ENCODE measurements at places on chromosomes 4 and X.

DNA sequence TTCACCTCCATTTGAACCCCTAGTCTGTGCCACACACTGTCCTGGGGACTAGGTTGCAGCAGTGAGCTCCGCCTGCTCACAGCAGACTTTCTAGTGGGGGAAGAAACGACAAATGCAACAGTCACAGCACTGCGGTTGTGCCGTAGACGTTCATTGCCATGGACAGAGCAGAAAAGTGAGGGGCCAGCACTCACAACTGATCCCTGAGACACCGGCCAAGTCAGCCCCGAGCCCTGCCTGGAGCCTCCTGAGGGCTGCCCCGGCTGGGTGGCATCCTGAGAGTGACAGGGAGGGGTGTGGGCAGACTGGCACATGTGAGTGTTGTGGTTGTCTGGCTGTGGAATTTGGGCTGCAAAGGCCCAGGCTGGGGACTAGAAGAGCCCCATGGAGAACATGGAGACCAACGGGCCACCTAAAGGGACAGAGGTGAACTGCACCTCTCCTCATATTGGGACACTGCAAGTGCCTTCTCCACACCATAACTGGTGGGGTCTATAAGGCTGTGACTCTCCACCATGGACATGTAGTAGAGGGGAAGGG lies 4.6 kb downstream of the DUSP9 start:
- DNase-seq = no peak

DNA sequence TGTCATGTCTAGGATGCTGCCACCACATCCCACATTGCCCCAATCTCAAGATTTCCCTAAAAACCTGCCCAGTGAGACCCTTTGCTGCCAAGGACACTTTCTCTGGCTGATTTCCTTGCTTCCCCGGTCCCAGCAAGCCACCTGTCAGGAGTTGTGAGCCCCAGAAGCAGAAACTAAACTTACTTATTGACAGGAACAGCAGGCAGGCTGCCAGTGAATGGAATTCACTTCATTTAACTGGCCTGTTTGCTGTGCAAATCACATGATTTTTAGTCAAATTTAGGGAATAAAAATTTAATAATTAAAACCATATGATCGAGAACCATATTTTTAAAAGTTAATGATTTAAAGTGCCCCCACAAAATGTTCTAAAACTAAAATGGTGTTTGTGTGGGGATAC lies 48.5 kb downstream of the MAMLD1 start:
- no peak for DNase-seq

- DNase-seq = no peak
Measured at GRCh38 chrX:86148594-86148993, 343 bp downstream of the DACH2 start.

- DNase-seq = no peak
Measured at GRCh38 chr4:186167605-186168004, 23.8 kb upstream of the CYP4V2 start.

- no peak for DNase-seq
Measured at GRCh38 chr4:7004331-7004730, 38.8 kb upstream of the TADA2B start.

DNA sequence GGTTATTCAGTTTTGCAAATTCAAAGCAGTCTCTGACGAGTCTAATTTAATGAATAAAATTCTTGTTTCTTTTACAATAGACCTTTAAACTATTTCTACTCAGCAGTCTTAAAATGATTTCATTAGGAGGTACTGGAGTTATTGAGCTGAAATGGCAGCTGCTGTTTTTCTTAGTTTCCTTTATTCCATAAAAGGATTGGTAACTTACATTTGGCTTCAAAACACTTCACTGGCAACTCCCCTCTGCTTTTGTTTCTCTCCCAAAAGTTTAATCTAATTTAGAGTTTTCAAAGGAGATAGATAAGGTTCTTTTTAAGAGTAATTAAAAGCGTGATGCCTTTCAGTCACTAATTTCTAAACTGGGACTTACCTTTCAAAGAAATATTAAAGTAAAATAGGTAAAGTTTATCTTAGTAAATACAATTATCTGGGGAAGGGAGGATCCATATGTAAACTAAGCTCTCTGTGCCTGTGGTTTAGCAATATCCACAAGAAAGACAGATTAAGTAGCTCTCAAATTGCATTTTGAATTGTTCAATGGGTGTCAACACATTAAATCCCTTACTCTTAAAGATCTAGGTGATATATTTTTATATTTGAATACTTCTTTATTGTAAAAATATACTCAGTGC lies 17.1 kb upstream of the PCDH10 start:
- DNase-seq = no peak

GRCh38 chr4:85610450-85610849 lies 135.5 kb downstream of the ARHGAP24 start:
- no peak for DNase-seq

DNA sequence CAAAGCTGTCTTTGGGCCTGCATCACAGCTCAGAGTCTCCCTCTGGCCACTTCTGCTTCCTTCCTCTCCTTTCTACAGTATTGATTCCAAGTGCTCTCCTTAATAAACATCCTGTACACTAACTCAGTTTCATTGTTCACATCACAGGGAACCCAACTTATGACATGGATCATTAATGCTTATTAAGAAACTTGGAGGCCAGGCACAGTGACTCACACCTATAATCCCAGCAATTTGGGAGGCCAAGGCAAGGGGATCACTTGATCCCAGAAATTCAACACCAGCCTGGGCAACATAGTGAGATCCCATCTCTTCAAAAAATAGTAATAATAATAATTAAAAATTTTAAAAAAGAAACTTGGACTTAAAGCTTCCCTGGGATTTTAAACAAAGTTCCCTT lies 89.2 kb upstream of the EFHC2 start:
- no peak for DNase-seq

DNA sequence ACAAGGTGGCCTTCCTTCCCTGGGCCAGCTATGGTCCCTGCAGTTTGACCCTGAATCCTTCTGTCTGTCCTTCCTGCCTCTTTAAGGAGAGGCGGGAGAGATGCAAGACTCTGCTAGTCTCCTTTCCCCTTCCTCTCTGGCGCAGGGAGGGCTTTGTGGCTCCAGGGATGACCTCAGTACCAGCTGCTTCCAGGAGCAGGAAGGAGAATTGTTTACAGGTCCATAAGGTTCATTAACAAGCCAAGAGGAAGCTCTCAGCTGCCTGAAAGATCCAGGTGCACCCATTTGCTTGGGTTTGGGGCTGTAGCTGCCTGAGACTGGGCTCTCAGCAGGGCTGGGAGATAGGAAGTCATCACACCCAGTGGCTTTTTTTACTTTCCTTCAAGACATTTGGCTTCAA lies 4.0 kb upstream of the FATE1 start:
- DNase-seq = no peak

DNA sequence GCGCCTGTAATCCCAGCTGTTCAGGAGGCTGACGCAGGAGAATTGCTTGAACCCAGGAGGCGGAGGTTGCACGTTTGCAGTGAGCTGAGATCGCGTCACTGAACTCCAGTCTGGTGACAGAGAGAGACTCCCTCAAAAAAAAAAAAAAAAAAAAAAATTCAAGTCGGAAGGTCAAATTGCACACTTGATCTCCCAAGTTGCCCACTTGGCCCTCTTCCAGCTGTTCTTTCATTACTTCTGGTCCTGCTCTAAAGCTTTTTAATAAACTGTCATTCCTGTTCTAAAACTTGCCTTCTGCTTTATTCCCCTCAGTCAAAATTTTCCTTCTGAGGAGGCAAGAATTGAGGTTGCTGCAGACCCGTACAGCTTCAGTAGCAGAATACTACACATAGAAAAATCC lies 2358.0 kb downstream of the ARAP2 start:
- no peak for DNase-seq

Data from RCC 7860 (cell line).